Brain pericyte (primary cell): ENCODE measurements at places on chromosomes 2 and 18.

DNA sequence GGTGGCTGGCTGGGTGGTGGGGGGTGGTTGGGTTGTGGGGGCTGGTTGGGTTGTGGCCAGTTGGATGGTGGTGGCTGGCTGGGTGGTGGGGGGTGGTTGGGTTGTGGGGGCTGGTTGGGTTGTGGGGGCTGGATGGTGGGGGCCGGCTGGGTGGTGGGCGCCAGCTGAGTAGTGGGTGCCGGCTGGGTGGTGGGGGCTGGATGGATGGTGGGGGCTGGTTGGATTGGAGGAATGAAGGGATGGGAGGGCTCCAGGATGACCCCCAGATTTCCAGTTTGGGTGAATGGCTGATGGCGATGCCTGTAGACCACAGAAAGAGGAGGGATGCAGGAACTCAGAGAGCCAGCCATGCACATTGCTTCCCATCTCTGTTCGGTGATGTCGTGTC is 26.8 kb upstream of the GPR17 start:
- DNase-seq = no peak

DNA sequence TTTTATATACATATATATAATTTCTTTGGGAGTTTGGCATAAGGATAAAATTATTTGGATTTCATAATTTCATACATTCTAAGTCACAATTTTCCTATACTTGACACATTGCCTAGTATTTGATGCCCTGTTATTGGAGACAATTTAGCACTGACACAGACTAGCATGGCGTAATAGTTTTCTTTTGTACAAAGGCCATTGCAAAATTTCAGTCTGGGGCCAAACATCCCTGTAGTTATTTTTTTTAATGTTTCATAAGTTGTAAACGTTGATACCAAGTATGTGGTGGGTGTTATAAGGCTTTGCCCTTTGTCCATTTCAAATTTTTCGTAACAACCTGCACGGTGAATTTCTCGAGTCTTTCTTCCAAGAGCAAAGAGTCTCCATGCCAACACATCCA is 95.7 kb upstream of the NRP2 start:
- DNase-seq = no peak

GRCh38 chr2:216873573-216873972 is 13.7 kb upstream of the TNP1 start:
- DNase-seq = no peak

- DNase-seq = no peak
These were observed 33.5 kb upstream of the REL start for GRCh38 chr2:60847854-60848253.

DNA sequence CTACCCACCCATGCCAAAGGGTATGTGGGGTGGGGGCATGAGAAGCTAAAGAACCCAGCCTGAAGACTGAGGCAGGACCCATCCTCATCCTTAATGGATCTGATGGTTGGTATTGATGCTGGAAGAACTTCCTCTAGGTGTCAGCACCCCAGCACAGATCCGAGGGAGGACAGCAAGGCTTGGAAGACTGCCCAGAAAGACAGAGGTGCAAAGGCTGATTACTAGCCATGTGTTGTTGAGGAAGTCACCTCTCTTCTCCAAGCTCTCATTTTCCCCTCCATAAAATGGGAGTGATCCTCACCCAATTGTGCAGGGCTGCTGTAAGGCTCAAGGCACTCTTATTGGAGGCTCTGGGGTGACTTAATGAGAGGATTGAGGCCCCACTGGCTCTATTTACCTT is 256.5 kb downstream of the CELF4 start:
- no peak for DNase-seq

DNA sequence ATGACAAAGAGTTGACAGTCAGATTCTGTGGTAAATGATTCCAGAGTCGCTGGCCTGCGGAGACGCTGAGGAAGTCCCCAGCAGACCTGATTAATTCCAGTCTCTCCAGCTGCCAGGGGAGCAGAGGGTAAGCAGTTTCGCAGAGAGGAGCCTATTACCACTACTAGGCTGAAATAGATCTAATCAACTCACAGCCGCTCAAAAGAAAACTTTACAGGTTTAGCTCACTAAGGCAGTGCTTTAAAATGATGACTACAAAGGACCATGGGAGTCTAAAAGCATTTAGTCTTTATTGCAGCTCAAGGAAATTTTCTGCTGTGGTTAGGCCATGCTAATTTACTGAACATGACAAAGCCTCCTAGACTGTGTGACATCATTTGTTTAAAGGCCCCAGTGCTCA is 445.6 kb upstream of the POU3F3 start:
- DNase-seq = no peak

DNA sequence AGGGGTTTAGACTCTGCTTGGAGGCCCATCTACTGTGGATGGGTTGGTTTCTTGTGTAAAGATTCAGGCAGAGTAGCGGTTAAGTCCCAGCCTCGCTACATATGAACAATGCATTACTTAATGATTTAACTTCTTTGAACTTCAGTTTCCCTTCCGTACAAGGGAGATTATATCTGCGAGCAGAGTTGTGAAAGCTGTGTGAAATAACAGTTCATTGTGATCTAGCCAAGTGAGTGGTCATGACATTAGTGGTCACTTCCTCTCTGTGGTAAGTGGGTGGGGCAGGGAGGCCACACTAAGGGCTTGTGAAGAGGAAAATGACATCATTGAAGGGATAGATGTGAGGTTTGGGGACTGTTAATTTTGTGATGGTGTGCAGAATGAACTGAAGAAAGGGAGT is 14.1 kb upstream of the MEX3C start:
- no peak for DNase-seq

DNA sequence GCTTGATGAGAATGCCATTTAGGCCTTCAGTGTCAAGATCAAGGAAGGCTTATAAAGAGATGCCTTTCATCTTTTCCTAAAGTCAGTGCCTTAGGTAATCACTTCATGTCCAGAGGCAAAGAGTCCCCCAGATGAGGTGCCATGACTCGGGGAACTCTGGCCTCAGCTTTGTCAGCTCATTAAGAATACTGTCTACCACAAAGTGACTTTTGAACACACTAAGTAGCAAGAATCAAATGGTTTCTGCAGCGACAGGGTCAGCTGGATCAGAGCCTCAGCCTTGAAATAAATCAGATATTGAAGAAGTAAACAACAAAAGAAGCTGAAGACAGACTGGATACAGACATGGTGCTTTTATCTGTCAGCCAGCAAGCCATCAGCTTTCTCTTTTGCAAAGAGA is 120.1 kb upstream of the SLC39A10 start:
- DNase-seq = no peak

DNA sequence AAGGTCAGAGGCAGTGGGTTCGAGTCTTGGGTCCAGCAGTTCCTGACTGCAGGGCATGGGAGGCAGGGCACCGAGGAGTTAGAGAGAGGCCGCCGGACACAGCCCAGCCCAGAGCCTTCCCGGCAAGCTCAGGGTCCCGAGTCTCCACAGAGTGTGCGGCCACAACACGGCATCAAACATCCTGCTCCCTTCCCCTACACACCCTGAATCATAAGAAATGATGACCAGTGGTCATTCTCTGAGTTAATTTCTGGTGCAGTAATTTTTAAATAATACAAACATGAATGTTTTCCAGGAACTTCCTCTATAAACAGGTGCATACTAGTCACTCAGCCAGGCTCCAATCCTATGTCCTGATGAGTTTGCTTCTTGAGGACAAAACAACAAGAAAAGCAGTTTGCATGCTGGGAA is 118.0 kb downstream of the PXDN start:
- DNase-seq = no peak

- no peak for DNase-seq
These were observed 309.6 kb upstream of the SKOR2 start for GRCh38 chr18:47560723-47561715.

- no peak for DNase-seq
These were observed 470.8 kb upstream of the TNP1 start for GRCh38 chr2:217330647-217331046.

DNA sequence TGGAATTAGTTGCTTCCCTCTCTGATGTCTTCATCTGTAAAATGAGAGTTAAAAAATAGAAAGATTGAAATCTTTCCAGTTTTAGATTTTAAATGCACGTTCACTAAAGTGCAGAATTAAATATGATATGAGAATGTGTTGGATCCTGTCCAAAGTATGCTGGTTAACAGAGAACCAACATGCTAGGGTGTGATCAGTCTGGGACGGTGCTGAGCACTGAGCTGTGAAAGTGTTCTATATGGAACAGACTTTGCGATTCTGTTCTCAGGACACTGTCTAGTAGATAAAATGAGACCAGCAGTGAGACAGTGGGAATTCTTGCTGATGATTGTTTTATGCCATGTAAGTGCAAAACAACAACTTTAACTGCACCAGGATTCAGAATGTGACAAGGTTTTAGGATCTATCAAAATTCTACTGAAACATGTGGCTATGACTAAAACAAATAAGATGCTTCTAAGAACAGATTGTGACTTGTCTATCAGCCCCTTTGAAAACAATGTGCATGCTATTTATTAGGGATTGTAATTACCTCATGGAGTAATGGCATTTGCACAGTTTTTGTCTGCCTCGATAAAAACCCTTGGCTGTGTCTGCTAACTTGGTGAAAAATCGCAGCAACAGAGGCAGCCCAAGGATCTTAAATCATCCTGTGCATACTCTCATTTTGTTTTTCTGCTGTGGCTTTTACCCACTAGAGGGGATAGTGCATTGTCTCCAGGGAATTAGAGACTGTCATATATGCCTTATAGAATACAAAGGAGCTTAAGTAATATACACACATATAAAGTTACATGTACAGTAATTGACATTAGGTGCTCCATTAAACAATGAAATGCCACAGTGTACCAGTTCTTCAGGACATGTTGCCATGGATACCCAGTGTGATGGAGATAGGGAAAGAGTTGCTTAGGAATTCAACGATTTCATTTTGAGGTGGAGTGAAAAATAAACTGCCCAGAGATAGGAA is 55.1 kb downstream of the MAP3K20 start:
- DNase-seq = no peak

DNA sequence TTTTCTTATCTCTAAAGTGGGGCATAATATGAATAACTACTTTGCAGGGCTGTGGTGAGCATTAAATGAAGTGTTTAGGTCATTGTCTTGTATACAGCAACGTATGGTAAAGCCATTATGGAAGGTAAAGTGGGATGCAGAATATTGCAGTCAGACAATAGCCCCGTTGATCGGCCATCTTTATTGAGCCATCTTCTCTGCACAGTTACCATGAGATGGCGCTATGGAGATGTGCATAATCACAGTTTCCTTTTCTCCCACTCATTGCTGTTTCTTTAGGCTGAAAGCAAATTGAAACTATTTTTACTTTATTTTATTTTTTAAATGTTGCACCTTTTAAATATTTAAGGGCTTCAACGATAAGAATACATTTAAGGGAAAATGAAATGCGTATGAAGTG is 108.9 kb downstream of the THSD7B start:
- DNase-seq = no peak

DNA sequence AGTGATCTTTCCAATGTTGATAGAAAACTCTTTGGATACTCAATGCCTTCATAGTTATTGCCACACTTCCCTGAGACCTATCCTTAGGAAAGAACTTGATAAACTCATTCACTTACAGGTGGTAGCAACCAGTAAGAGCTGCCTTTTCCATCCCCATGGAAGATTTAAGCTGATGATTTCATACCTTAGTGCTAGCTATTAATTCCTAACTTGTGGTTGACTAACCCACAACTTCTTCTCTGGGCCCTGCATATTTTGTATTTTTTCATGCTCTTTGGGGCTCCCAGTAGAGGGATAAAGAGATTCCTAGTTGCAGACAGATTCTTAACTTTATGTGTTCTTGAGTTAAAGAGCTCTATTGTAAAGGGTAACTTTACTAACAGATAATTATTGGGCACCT is 25.2 kb upstream of the SIX3 start:
- DNase-seq = no peak

GRCh38 chr2:114729026-114729425 is 286.6 kb downstream of the DPP10 start:
- DNase-seq = no peak

DNA sequence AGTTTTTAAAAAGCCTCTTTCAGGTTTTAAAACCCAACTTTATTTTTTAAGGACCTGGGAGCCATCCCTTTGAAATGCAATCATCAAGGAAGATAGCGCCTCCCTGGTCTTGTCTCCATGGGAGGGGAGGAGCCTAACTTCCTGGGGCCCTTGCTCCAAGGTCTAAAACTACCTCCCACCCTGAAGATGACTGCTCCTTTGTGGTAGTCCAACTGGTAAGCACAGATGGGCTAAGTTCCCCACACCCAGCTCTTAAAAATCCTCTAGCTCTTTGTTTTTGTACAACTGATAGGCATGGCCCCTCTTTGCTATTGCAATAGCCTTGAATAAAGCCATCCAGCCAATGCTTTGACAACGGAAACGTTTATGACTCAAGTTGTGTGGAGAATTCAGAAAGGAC is 716.8 kb downstream of the CBLN2 start:
- no peak for DNase-seq

DNA sequence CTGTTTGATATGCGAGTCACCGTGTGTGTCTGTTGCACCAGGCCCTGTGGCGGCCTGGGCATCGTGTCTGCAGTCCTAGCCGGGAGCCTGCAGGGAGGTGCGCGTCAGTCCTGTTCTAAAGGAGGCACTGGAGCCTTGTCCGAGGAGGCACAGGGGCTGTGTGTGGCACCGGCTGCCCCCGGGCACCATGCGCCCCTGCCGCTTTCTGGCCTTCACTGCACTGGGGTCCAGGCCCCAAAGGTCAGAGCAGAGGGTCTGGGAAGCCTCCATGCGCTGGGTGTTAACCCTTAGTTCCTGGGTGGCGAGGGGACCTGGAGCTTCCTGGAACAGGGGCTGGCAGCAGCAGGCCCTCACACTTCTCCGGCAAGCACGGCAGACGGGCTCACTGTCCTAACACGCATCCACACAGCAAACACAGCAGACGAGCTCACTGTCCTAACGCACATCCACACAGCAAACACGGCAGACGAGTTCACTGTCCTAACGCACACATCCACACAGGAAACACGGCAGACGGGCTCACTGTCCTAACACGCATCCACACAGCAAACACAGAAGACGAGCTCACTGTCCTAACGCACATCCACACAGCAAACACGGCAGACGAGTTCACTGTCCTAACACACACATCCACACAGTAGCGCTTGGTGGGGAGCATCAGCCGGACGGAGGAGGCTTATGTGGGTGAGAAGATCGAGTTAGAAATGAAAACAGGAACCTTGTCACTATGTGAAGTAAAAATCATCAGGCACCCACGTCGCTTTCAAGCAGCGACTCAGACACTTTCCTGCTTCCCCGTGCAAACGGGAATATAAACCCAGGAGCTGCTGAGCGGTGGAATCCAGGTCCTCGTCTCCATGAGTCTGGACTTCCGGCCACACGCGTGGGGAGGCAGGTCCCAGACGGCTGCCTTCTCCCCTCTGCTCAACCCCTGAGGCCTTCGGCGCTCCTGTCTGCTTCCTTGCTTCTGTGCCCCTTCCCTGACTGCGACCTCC is 65.3 kb downstream of the TPO start:
- no peak for DNase-seq
